ENCODE measurements at places on chromosomes 6 and 20. TPM values are rescaled to one million over a fixed set of nuclear protein-coding genes. Genes with fewer than 3 reads are reported as not detected.

PSORS1C1 gene
- 1.1 TPM for total RNA-seq

FLRT3 gene
- total RNA-seq, result 3.3 TPM

C20orf202 gene
- total RNA-seq, result not detected

BMP7 gene
- total RNA-seq, result 3.7 TPM

GGTLC1 gene
- not detected for total RNA-seq

CFB gene
- total RNA-seq, result 2.2 TPM

TPX2 gene
- total RNA-seq, result 147 TPM

C20orf96 gene
- 3.9 TPM for total RNA-seq

HCK gene
- not detected for total RNA-seq

FABP7 gene
- total RNA-seq, result not detected

CUL7 gene
- 20.5 TPM for total RNA-seq

MAP3K4 gene
- 31.9 TPM for total RNA-seq

RAET1L gene
- 3.1 TPM for total RNA-seq

FOXC1 gene
- total RNA-seq, result 18.6 TPM

CALHM4 gene
- not detected for total RNA-seq

CLVS2 gene
- total RNA-seq, result not detected

RNF182 gene
- total RNA-seq, result 19.1 TPM

MCM8 gene
- total RNA-seq, result 16.1 TPM

FKBP5 gene
- total RNA-seq, result 16.5 TPM

CCM2L gene
- total RNA-seq, result not detected

SMLR1 gene
- not detected for total RNA-seq

LST1 gene
- not detected for total RNA-seq

RHAG gene
- not detected for total RNA-seq

IRF4 gene
- total RNA-seq, result not detected

OR2H1 gene
- not detected for total RNA-seq

TNF gene
- total RNA-seq, result 13.9 TPM

DEF6 gene
- 6.0 TPM for total RNA-seq

PAX1 gene
- total RNA-seq, result not detected

RAB44 gene
- total RNA-seq, result under 0.01 TPM

POM121L2 gene
- total RNA-seq, result not detected

TFAP2A gene
- 17.8 TPM for total RNA-seq

CASS4 gene
- 0.14 TPM for total RNA-seq

All from epithelial cell of proximal tubule (primary cell).